ENCODE measurements at places on chromosomes 7 and 10.

- DNase-seq: no peak
These were observed 163.3 kb downstream of the SVIL start for GRCh38 chr10:29471544-29471859.

DNA sequence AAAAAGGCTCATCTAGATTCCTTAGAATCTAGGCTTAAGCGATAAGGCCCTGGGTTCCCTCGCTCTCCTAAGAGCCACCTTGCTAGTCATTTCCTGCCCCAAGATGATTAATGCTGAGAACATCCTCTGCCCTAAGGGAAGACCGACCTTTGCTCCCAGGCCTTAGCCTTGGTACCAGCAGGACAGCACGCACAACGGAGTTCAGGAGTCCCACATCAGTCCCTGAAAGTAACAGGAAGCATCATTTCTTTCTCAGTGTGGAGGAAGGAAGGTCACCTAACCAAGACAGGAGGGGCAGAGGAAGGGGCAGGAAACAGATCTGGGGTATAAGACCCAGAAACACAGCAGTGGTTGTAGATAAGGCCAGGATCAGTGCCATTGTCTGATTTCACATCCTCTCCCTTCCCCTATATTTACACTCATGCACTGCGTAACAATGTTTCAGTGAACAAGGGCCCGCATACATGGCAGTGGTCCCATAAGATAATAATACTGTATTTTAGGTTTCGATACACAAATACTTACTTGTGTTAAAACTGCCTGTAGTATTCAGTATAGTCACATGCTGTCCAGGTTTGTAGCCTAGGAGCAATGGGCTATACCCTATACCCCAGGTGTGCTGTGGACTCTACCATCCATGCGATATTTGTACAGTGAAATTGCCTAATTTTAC, 8.1 kb upstream of the FAM107B start:
- DNase-seq: no peak

DNA sequence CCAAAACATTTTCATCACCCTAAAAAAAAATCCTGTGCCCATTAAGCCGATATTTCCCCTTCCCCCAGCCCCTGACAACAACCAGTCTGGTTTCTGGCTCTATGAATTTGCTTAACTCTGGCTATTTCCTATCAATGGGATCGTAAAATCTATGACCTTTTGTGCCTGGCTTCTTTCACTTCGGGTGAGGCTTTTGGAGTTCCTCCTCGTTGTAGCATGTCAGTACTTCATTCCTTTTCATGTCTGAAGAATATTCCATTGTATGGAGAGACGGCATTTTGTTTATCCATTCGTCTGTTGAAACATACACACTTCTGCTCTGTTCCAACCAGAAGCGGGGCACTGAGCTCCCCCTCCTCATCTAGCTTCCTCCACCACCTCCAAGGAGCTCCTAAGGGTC, 29.5 kb downstream of the TACC2 start:
- DNase-seq: no peak

- no peak for DNase-seq
These were observed 281.2 kb upstream of the KIAA1217 start for GRCh38 chr10:23927576-23928325.

- no peak for DNase-seq
These were observed 60.8 kb downstream of the ADRA2A start for GRCh38 chr10:111137587-111137986.

- no peak for DNase-seq
These were observed 9.7 kb upstream of the ANKRD7 start for GRCh38 chr7:118214833-118215182.

DNA sequence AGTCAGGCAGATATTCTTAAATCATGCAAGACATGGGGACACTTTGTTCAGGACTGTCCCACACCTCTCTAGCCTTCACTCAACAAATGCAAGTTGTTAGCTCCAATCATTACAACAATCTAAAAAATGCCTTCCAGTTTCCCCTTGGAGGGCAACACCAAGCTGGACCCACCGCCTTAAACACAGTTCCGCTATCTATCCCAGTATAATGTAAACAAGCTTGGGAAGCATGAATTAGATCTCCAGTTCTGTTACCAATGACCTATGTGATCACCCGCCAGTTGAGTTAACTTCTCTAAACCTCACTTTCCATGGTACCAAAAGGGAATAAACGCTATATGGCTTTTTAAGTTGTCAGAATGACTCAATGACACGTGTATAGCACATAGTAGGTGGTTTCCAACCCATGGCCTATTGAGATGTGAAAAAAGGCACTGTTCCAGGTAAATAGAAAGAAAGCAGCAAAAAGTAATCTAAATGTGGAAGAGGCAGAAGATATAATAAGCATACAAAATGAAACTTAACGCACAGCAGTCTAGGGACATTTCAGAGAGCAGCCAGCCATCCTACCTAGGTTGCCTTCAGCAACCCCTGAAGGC, 2.4 kb upstream of the REEP3 start:
- no peak for DNase-seq

GRCh38 chr7:85095806-85096205, 91.0 kb downstream of the SEMA3D start:
- DNase-seq: no peak

DNA sequence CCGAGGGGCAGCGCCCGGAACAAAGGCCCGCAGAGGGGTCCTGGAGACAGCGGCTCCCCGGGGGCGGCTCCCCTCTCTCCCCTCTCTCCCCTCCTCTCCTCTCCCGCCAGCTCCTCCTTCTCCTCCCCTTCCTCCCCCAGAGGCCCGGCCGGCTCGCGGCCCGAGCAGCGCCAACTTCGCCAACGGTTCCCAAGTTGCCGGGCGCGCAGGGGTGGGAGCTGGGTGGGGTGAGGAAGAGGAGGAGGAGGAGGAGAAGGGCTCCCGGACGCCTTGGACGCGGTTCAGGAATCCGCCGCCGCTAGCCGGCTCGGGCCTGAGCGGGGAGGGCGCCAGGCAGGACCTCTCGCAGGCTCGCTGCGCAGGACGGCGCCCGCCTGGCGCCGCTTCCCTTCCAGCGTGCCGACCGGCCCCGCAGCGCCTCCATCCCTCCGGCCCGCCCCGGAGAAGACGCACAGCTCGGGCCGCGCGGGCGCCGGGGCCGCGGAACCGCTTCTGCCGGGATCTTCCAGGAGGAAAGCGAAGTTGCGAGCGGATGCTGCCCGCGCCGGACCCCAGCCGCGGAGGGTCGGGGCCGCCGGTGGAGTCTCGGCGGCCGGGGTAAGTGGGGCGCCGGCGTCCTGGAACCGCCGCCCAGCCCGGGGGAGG, at the start of gene CHST3:
TSS of gene CHST3 (plus strand) at position 298 of the 645 bp plus-strand sequence. CDS start 41,448 bp downstream, outside the sequence.
- no peak for DNase-seq

DNA sequence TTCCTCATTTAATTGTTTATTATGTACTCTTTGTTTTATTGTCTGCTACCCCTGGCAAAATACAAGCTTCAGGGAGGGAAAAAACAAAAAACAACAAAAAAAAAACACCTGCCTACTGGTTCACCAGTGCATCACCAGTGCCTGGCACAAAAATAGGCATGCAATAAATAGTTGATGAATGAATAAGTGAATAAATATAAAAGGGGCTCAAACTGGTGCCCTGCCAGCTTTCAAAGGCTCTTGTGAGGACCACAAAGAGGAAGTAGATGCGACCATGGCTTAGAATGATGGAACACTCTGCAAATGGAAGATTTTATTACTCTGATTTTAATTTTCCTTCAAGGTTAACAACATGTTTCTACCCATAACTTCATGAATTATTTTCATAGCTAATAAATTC, 213.0 kb upstream of the INHBA start:
- no peak for DNase-seq

DNA sequence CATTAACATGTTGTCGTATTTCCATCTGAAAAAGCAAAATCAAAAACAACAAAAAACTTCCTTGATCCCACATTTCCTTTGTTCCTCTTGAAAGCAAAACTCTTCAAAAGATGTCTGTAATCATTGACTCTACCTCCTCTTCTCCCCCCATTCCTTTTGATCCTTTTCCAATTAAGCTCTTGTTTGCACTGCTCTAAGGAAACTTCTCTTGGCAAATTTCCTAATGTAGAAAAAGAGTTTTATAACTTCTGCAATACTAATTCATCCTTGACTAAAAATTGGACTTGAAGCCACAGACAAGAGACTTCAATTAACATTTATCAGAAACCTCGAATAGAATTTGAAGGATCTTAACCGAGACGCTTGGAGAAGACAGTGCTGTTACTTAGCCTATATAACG, 317.1 kb upstream of the SEMA3C start:
- DNase-seq: no peak

DNA sequence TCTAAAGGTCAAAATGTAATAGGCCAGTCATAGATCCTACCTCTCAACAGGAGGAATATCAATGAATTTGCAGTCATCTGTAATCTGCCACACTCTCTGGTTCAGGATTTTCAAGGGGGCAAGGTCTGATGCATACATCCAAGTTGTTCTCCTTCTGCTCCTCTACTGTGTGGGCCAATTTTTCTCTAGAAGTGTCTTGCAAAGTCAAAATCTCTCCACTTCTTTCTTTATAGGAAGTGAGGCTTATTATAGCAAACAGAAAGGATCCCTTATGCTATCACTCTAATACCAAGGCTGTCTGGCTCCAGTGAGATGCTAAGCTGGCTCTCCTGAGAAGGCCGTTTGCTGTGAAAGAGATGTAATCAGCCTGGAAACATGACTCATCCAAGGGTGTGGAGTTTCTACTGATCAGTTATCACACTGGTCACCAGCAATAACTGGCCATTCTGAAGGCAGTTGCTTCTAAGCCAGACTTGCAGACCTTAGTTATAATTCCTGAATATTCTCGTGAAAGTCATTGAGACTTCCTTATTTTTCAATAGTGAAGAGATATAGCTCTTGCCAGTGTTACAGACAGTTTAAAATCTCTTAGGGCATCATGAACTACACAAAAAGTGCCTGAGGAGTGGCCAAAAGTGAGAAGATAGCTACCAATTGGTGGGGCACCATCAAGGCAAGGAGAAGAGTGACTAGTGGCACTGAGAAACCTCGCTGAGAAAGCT, 43.2 kb upstream of the LRGUK start:
- no peak for DNase-seq

GRCh38 chr10:124694481-124695220, 49.5 kb downstream of the FAM53B start:
- DNase-seq: no peak

DNA sequence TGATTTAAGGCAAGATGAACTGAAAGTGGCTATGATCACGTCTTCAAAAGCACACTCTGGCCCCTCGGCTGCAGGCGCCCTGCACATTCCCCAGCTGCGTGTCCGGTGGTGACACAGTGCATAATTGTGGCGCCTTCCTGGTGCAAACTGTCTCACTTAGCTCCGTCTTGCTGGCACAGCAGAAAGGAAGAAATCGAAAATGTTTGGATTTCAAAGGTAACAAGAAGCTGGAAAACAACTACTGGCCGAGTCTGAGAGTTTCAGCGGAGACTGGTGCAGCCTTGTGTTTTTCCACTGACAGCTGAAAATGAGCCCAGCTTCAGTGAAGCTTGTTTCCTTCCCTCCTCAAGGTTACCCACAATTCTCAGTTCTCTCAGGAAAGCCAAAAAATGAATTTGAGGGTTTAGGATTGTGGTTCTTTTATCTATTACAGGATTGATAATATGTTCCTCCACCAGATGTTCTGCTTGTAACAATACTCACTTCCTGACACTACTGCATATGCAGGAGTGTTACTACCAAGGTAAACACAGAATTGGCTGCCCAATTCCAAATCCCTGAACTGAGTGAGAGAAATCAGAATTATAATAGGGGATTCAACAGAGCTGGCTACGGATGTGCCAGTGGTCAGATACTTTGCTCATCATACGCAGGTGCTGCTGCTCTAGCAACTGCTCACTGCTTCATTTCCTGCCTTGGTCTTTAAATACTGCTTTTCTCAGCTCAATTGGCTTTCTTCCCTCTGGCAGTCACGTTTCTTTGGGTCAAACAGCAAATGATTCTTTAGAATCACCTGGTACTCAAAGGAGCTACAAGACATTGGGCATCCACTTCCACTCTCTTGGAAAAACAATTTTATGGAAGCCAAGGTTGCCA, 63.7 kb downstream of the TRUB1 start:
- no peak for DNase-seq

- no peak for DNase-seq
These were observed 255.6 kb upstream of the FERD3L start for GRCh38 chr7:19400758-19401254.

DNA sequence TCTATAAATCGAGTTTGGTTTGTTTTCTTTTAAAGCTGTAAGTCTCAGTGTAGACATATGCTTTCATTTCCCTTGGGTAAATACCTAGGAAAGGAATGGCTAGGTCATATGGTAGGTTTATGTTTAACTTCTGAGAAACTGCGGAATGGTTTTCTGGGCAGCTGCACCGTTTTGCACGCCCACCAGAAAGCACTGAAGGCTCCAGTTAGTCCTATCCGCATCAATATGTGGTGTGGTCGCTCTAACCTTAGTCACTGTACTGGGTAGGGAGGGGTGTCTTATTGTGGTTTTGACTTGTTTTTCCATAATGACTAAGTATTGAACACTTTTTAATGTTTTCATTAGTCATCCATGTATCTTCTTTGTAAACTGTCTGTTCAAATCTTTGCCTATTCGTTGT, 279.5 kb upstream of the AKR1E2 start:
- no peak for DNase-seq

- DNase-seq: no peak
These were observed 74.0 kb downstream of the WNT2 start for GRCh38 chr7:117248829-117249228.

GRCh38 chr10:13820964-13821337, 234.2 kb downstream of the PRPF18 start:
- no peak for DNase-seq

DNA sequence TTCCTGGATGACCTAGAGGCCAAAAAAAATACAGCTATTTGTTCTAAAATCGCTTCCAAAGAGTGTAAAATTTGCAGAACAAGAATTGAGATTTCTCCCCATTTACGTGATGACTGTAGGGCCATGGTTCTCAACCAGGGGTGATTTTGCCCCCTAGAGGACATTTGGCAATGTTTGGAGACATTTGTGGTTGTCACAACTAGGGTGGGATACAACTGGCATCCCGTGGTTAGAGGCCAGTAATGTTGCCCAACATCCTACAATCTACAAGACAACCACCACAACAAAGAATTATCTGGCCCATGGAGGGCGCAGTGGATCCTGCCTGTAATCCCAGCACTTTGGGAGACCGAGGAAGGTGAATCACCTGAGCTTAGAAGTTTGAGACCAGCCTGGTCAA, 22.8 kb upstream of the MALSU1 start:
- DNase-seq: no peak

GRCh38 chr10:95664543-95664942, 8.0 kb upstream of the ALDH18A1 start:
- no peak for DNase-seq

DNA sequence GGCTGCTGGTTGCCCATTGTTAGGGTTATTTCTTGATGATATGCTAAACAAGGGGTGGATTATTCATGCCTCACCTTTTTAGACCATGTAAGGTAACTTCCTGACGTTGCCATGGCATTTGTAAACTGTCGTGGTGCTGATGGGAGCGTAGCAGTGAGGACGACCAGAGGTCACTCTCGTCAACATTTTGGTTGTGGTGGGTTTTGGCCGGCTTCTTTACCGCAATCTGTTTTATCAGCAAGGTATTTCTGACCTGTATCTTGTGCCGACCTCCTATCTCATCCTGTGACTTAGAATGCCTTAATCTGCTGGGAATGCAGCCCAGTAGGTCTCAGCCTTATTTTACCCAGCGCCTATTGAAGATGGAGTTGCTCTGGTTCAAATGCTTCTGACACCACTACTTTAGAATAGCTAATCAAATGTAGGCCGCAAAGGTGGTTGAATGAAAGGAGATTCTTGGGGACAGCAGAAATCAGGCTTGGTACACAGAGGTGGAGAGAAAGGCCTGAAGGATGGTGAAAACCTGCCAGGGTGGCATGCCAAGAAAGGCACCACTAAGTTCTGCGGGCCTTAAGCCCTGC, 17.9 kb upstream of the SMO start:
- DNase-seq: no peak

GRCh38 chr10:76354212-76354738, 922.9 kb downstream of the LRMDA start:
- no peak for DNase-seq

- DNase-seq: no peak
These were observed 26.6 kb upstream of the ASCC1 start for GRCh38 chr10:72242675-72243074.
